ENCODE measurements at places on chromosomes 7 and 10.

GRCh38 chr7:85471307-85471706 is 284.5 kb upstream of the SEMA3D start:
- DNase-seq = no peak

DNA sequence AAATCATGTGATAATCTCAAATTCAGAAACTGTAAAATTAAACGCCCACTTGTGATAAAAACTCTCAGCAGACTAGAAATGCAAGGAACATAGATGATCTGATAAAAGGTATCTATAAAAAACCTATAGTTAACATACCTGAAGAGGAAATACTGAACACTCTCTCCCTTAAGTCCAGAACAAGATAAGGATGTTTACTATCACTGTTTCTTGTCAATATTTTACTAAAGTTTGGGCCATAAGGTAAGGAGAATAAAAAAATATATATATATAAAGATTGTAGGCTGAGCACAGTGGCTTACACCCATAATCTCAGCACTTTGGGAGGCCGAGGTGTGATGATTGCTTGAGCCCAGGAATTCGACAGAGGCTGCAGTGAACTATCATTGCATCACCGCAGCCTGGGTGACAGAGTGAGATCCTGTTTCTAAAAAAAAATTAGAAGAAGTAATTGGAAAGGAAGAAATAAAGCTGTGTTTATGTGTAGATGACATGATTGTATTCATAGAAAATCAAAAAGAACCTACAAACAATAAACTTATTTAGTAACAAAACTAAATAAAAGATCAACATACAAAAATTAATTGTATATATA is 28.4 kb downstream of the MPLKIP start:
- DNase-seq = no peak

DNA sequence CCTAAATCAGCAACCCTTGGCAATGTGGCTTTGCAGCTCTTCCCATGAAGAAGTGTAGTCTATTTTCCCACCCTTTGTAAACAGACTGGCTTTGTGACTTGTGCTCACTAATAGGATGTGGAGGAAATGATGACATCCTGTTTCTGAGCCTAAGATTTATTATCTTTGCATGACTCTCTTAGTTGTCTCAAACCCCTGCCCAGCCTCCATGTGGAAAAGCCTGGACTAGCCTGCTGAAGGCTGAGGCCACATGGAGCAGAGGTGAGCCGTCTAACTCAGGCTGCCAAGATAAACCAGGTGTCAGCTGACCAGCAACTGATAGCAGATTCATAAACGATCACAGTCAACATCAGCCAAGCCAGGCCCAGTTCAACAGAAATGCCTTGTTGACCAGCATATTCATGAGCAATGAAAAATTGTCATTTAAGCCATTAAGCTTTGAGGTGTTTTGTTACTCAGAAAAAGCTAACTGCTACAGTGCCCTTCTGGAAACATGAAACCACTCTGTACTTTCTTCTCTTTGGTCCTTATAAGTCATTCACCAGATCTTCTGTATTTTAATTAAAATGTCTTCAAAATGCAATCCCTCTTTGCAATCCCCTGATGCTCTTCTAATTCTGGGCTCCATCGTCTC is 586.3 kb upstream of the ANKRD30A start:
- no peak for DNase-seq

DNA sequence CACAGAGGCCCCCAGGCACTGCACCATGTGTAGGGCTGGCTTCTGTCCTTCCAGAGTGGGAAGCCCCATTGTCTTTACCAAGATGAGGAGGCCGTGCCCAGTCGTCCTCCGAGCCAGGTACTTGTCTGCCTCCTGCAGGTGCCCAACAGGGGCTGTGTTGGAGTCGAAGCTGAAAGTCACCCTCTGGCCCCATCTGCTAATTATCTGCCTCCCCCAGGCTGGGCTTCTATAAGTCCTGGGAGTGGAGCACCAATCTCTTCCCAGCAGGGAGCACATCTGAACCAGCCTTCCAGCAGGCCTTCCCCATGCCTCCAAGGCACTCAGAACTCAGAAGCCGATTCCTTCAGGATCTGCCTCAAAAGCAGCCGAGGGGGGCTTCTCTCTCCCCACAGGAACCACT is 11.6 kb upstream of the CHST15 start:
- DNase-seq = no peak

DNA sequence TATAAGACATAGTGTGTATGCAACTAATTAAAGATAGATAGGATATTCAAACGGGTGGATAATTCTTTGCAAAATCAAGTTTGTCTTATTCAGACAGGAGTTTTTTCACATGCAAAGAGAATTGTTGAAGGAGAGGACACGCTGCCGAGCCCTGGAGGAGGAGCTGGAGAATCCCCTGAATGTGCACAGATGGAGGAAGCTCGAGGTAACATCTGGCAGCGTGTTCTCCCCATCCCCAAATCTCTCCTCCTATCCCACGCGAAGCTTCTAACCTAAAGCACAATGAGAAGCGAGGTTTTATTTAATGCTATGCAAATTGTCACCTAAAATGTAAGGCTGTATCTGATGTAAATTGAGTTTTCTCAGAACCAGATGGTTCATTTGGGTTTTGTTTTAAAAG is 50.0 kb downstream of the CFAP58 start:
- no peak for DNase-seq

GRCh38 chr7:36986948-36987724 is 262.8 kb upstream of the AOAH start:
- DNase-seq = peak; percentile 47

DNA sequence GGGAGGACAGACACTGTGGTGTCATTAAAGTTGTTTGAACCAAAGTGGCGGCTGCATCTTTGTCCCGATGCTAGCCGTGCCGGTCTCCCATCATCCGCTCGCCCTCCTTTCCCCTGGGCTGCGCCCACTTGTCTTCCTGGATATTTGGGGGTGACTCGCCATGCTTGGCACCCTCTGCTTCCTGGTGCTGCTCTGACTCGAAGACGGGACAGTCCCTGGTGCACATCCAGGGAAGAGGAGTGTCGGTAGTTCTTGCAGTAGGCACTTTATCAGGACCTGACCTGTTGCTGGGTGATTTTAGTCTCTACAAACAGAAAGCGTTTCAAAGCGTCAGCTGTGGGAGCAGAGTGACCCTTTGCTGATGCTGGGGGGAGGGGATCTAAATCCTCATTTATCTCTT is 68.3 kb upstream of the DNAJB6 start:
- DNase-seq = no peak
